ENCODE measurements at places on chromosomes 1 and 21.

GRCh38 chr1:119815361-119815760 is 4.1 kb upstream of the REG4 start:
- DNase-seq, result no peak

- DNase-seq, result no peak
Measured at GRCh38 chr1:41366455-41367287, 5.4 kb downstream of the FOXO6 start.

- DNase-seq, result no peak
Measured at GRCh38 chr1:155645648-155646047, 35.6 kb downstream of the MSTO1 start.

GRCh38 chr1:19009882-19010321 is 53.4 kb upstream of the IFFO2 start:
- DNase-seq, result no peak

DNA sequence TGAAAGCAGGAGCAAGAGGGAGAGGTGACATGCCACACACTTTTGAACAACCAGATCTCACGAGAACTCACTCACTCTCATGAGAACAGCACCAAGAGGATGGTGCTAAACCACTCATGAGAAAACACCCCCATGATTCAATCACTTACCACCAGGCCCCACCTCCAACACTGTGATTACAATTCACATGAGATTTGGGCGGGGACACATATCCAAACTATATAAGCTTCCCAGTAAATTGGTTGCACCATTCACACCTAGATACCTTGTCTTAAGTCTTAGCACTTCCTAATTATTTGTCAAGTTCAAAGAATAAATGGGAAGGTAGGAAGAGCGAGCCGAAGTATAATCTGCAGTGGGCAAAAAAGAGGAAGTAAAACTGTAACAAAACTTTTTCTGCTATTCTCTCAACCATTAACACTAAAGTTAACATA is 34.3 kb downstream of the AMY1C start:
- DNase-seq, result no peak

GRCh38 chr1:165284454-165284853 is 72.1 kb downstream of the LMX1A start:
- no peak for DNase-seq

GRCh38 chr1:31669786-31670592 is 25.3 kb upstream of the PEF1 start:
- DNase-seq, result no peak

- DNase-seq, result no peak
Measured at GRCh38 chr21:46346296-46347202, 22.6 kb downstream of the PCNT start.

- no peak for DNase-seq
Measured at GRCh38 chr1:18539171-18539570, 58.4 kb downstream of the KLHDC7A start.

DNA sequence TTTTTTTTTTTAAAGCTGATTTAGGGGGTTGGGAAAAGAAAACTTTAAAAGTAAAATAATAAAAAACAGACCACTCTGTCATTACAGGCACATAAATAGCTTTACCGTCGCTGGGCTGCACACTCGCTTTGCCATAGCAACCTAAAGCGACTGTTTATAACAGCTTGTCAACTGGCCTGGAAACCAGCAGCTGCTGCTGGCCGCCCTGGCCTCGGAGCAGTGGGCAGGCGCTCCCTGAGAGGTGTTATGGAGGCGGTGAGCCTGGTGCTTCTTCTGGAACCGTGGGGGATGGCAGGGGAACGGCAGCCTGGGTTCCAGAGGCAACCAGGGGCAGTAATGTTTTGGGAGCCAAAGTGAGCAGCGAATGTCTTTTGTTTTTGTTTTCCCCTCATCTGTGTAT is 45.7 kb downstream of the ATP2B4 start:
- DNase-seq, result no peak
